NCI-H1930 (cell line): ENCODE measurements at places on chromosomes 16 and 17.

GRCh38 chr17:8140065-8141029 lies 11.9 kb downstream of the PER1 start:
- DNase-seq, result no peak

DNA sequence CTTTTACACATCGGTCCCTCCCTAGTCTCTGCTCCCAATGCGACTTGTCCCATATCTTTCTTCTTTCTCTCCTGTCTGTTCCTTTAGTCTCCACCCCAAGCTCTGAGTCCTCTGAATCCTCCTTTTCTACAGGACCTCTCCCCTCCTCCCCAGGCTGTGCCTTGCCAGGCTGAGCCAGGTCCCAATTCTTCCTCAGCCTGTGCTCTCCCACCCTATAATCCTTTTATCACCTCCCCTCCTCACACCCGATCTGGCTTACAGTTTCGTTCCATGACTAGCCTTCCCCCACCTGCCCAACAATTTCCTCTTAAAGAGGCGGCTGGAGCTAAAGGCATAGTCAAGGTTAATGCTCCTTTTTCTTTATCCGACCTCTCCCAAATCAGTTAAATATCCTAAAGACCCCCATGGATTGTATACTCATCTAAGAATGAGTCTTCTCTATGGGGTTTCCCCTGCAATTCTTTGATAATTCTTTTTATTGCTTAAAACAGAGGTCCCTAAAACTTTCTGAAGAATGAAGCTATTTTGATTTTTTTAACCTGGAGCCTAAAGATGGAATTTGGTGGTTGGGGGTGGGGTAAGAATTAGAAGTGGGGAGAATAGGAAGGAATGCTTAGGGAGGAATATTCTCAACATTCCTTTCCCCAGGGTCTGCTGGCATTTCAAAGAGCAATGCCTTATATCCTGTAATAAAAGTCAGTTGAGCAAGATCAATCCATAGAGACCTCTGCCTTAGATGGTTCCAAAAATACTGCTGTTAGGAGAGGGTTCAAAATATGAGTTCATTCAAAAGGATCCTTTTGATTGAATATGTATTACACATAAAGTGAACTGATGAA lies 102.8 kb downstream of the MYO1D start:
- no peak for DNase-seq

DNA sequence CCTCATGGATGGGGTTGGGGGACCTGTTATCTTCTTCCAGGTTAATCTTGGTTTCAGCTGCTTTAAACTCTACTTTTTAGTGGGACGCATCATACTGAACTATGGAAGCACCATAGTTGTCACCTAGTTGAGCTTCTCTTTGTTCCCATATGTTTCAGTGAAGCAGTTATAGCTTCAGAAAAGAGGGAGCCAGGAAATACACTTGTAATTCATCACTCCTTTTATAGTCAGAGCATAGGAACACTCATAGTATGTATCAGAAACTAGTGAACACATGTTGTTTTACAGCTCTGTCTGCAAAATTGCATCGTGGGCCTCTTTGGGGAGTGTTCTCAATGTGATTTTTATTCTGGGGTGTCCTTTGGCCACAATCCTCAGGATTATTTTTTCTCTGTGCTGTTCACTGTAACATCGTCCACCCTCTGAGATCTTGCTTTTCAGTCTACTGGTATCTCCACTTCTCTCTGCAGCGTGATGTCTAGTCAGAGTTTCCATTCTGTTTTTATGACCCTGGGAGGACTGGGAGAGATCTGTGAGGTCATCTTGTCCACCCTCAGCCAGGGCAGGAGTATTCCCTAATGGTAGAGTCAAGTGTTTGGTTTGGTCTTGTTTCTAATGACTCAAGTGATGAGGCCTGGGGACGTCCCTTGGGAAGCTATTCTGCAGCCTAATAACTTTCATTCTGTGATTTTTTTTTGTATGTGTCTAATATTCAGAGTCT lies 585.4 kb downstream of the WWOX start:
- no peak for DNase-seq

GRCh38 chr17:39277110-39277509 lies 51.4 kb upstream of the STAC2 start:
- DNase-seq, result no peak
